Progenitor cell of endocrine pancreas (in vitro differentiated cells): ENCODE measurements at places on chromosomes 2 and 18. TPM values are rescaled to one million over a fixed set of nuclear protein-coding genes. Genes with fewer than 3 reads are reported as not detected.

DNA sequence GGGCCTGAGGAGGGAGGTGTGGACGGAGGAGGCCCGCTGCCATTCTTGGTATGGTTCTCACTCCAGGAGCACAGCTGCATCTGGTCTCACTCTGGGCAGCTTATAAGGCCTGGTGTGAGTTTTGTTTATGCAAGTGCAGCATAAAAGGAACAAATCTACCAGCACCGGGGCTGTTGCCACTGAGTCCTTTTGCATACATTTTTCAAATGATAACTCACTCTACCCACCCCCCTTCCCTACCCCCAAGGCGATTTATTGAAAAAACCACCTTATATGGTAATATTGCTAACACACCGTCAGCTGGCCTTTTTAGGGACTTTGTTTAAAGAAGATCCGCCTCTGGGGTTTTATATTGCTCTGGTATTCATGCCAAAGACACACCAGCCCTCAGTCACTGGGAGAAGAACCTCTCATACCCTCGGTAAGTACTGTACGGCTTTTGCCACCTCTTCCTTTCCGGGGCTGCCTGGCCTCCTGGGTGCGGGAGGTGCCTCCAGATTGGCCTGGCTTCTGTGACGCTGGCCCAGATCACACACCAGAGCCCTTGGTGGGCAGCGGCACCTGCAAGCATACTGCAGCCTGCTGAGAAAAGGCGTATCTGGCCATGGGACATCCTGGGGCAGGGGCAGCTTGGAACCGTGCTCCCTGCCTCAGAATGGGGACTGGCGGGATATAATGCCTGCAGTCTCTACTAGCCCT lies at the start of gene ACTG2:
TSS of gene ACTG2 (plus strand) at position 378 of the 699 bp plus-strand sequence. CDS start 8,304 bp downstream, outside the sequence.
- no peak for DNase-seq

GRCh38 chr2:58701688-58702301 lies 460.7 kb upstream of the FANCL start:
- no peak for DNase-seq

DNA sequence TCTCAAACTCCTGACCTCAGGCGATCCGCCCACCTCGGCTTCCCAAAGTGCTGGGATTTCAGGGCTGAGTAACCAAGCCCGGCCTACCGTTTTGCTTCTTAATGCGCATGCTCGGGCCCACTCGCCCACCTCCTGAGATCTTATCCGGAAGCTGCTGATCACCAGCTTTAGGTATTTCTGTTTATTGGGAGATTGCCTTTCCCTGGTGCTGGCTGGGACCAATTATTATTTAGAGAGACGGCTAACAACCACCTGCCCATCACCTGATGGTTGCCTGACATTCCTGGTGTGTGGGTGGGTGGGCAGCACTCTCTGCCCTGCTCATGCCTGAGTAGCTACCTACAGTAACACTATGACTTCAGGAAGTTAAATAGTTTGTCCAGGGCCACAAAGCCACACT lies 56.3 kb upstream of the ZNF532 start:
- DNase-seq, result no peak

GRCh38 chr18:56388571-56388970 lies 249.8 kb downstream of the TXNL1 start:
- DNase-seq, result no peak

- DNase-seq, result no peak
Measured at GRCh38 chr2:7725850-7726242, 808.6 kb downstream of the RNF144A start.

- no peak for DNase-seq
Measured at GRCh38 chr2:223549215-223549614, 52.9 kb downstream of the SCG2 start.

DNA sequence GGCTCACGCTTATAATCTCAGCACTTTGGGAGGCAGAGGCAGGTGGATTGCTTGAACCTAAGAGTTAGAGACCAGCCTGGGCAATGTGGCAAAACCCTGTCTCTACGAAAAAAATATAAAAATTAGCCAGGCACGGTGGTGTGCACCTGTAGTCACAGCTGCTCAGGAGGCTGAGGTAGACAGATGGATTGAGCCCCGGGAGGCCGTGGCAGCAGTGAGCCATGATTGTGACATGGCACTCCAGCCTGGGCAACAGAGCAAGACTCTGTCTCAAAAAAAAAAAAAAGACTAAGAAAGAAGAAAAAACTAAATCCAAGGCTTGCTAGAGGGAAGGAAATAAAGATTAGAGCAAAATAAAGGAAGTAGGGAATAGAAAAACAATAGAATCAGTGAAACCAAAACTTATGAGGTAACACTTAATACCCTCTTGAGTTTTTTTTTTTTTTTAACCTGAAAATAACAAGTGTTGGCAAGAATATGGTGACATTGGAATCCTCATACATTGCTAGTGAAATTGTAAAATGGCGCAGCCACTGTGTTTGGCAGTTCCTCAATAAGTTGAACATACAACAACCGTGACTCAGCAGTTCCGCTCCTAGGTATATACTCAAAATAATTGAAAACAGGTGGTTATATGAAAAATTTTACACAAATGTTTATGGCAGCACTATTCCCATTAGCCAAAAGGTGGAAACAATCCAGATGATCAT lies 85.2 kb downstream of the EML4 start:
- DNase-seq, result no peak

- no peak for DNase-seq
Measured at GRCh38 chr2:202542142-202542541, 92.6 kb upstream of the FAM117B start.

GRCh38 chr2:144322379-144322778 lies 197.5 kb downstream of the ZEB2 start:
- DNase-seq, result no peak

DNA sequence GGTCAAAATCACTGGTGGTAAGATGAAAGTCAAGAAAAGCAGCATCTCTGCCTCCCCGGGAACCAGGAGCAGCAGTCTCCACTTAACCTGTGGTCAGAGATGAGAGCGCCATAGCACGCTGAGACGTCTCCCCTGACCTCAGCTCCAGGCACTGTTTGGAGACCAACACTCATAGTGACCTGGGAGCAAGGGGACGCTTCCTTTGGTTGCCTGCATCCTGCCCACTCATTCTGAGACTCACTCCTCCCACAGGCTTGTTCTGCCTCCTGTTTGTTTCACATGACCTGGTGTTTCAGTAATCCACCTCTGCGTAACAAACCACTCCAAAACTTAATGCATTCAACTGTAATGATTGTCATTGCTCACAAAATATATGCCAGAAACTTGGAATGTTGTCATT lies 139.3 kb downstream of the ACOXL start:
- DNase-seq, result no peak

The LPIN2 gene
- 22.8 and 25.9 TPM in 2 replicates for total RNA-seq

The PSMD1 gene
- total RNA-seq, result 99.0 and 103 TPM in 2 replicates

The FEZ2 gene
- 28.7 and 36.1 TPM in 2 replicates for total RNA-seq

The IL1RL1 gene
- not detected in 2 replicates for total RNA-seq
